Activated T-helper 1 cell treated with anti-CD3 and anti-CD28 coated beads, Interleukin-12 subunit alpha, Interleukin-12 subunit beta, Interleukin-2, Interleukin-4 antibody, amounts not matched to agents 30 ng/mL and 10 ng/mL and 1 ng/mL, durations not matched to agents 14 hours and 24 hours and 36 hours (primary cell): ENCODE measurements at places on chromosomes 6 and 20. TPM values are rescaled to one million over a fixed set of nuclear protein-coding genes. Genes with fewer than 3 reads are reported as not detected.
A peak's percentile ranks its signal among the peaks of the same experiment; 100 is the strongest.

Gene DTD1
- total RNA-seq = 37.7 and 44.0 TPM in 2 replicates

Gene RPS21
- total RNA-seq = 1,907 and 1,920 TPM in 2 replicates

- no peak for DNase-seq
- peaks cover 17% of the 10 kb centered on the region for H3K36me3 ChIP-seq
- no peak overlapping the region for H3K4me3 ChIP-seq
- no peak overlapping the region for H3K27ac ChIP-seq
- no peaks in the 10 kb centered on the region for H3K27me3 ChIP-seq
Observed at GRCh38 chr6:144728804-144729203, 443.7 kb downstream of the UTRN start.

Gene SLC4A11
- total RNA-seq = 3.2 and 3.3 TPM in 2 replicates

Gene CARMIL1
- total RNA-seq = 1.7 and 1.9 TPM in 2 replicates

Gene ETV7
- 0.47 and 0.88 TPM in 2 replicates for total RNA-seq

DNA sequence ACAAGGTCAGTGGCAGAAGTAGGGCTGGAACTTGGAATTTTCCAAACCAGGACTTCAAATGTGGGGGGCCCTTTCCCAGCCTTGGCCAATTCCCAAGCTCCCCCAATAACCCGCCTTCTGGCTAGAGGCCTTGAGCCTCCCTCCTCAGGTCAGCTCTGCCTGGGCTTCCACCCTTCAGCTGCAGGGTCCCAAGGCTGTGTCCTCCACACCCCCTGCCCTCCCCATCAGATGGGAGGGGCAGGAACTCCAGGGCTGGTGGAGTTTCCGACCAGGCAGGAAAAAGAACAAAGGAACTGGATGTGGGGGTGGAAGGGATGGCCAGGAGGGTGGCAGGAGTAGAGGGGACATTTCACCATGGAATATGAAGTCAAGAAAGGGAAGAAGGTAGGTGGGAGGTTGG is at the start of gene CCM2L:
CCM2L (plus strand) TSS at position 338 of the 400 bp plus-strand sequence; CDS start at position 355, 17 bp downstream.
- DNase-seq = no peak
- peaks cover 18% of the 10 kb centered on the region for H3K27me3 ChIP-seq
- H3K4me1 ChIP-seq = peaks cover 11% of the 10 kb centered on the region
- H3K27ac ChIP-seq = no peak within 1 kb of the TSS
- H3K4me3 ChIP-seq = no peak within 1 kb of the TSS

Gene SMIM26
- total RNA-seq = 54.9 and 57.9 TPM in 2 replicates

GRCh38 chr20:44597516-44597915 is 15.1 kb downstream of the PKIG start:
- no peak overlapping the region for H3K27ac ChIP-seq
- no peak overlapping the region for H3K4me3 ChIP-seq
- H3K27me3 ChIP-seq = no peaks in the 10 kb centered on the region
- DNase-seq = no peak

Gene MDFI
- total RNA-seq = not detected in 2 replicates

Gene PDYN
- total RNA-seq = not detected in 2 replicates

GRCh38 chr6:53359843-53360092 is 11.0 kb upstream of the ELOVL5 start:
- DNase-seq = no peak
- H3K4me1 ChIP-seq = peaks cover 50% of the 10 kb centered on the region
- H3K27ac ChIP-seq = peak overlapping the region; percentile 100
- peaks cover under 1% of the 10 kb centered on the region for H3K27me3 ChIP-seq
- peaks cover 2% of the 10 kb centered on the region for H3K36me3 ChIP-seq

- H3K4me1 ChIP-seq = no peaks in the 10 kb centered on the region
- H3K36me3 ChIP-seq = no peaks in the 10 kb centered on the region
- DNase-seq = no peak
- H3K27me3 ChIP-seq = no peaks in the 10 kb centered on the region
Observed at GRCh38 chr20:15406072-15406471, 1068.7 kb upstream of the FLRT3 start.

GRCh38 chr20:5155404-5155803 is 28.6 kb downstream of the CDS2 start:
- H3K36me3 ChIP-seq = peaks cover 5% of the 10 kb centered on the region
- no peak for DNase-seq
- H3K27ac ChIP-seq = no peak overlapping the region
- peaks cover 40% of the 10 kb centered on the region for H3K4me1 ChIP-seq
- no peak overlapping the region for H3K4me3 ChIP-seq

Gene C6orf58
- 0.16 TPM in 1 of 2 replicates, not detected in the other for total RNA-seq

GRCh38 chr20:35434085-35435005 is 3.7 kb downstream of the GDF5 start:
- no peak overlapping the region for H3K4me3 ChIP-seq
- H3K4me1 ChIP-seq = peaks cover under 1% of the 10 kb centered on the region
- no peaks in the 10 kb centered on the region for H3K27me3 ChIP-seq
- H3K27ac ChIP-seq = no peak overlapping the region
- no peaks in the 10 kb centered on the region for H3K36me3 ChIP-seq

GRCh38 chr6:168950858-168951214 is 302.8 kb downstream of the THBS2 start:
- no peaks in the 10 kb centered on the region for H3K27me3 ChIP-seq
- no peaks in the 10 kb centered on the region for H3K36me3 ChIP-seq

Gene NRSN1
- not detected in 2 replicates for total RNA-seq

DNA sequence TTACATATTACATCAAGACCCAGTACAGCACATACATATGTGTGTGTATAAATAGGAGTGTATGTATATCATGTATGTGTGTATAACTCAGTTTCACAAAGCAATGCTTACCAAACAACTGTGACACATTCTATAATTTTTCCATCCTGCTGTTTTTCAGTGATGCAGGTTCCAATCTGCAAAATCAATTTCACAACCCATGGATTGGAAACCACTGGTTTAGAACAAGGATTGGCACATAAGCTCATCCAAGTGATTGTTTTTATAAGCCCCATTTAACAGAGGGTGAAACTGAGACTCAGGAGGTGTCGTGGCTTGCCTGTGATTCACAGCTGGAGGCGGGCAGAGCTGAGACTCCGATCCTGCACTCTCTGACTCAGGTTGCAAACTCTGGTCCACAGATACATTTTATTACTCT is 158.2 kb downstream of the ZMYND8 start:
- peak overlapping the region; percentile 59 for H3K27ac ChIP-seq
- DNase-seq = no peak
- no peaks in the 10 kb centered on the region for H3K27me3 ChIP-seq
- peaks cover 16% of the 10 kb centered on the region for H3K4me1 ChIP-seq
- no peak overlapping the region for H3K4me3 ChIP-seq

GRCh38 chr6:162963861-162964260 is 236.1 kb downstream of the PACRG start:
- no peaks in the 10 kb centered on the region for H3K27me3 ChIP-seq
- no peak overlapping the region for H3K27ac ChIP-seq

Gene PTCRA
- not detected in 2 replicates for total RNA-seq

- no peak overlapping the region for H3K27ac ChIP-seq
- DNase-seq = no peak
- peaks cover 63% of the 10 kb centered on the region for H3K27me3 ChIP-seq
Observed at GRCh38 chr6:93416571-93417420, 2.6 kb downstream of the EPHA7 start.

DNA sequence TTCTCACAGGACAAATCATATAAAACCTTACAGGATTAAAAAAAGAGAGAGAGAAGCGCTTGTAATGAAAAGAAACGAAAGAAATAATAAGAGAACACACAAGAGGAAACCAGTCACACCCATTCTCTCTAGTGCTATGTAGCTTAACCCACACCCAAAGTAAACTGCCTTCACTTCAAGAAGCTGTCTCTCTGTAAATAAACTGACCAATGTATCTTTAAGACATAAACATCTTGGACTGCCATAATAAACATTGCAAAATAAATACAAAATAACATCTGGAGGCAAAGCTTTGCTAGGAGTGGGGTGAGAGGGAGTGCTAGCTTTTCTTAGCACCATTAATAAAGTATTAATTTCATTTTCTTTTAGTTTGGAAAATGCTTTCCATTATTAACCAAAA is 61.6 kb upstream of the RNF146 start:
- peaks cover 18% of the 10 kb centered on the region for H3K27me3 ChIP-seq
- no peak overlapping the region for H3K4me3 ChIP-seq
- H3K36me3 ChIP-seq = no peaks in the 10 kb centered on the region
- DNase-seq = no peak

GRCh38 chr6:50589751-50590470 is 123.4 kb upstream of the TFAP2D start:
- H3K27ac ChIP-seq = no peak overlapping the region
- no peaks in the 10 kb centered on the region for H3K36me3 ChIP-seq
- H3K4me3 ChIP-seq = no peak overlapping the region
- DNase-seq = no peak
- H3K27me3 ChIP-seq = no peaks in the 10 kb centered on the region

DNA sequence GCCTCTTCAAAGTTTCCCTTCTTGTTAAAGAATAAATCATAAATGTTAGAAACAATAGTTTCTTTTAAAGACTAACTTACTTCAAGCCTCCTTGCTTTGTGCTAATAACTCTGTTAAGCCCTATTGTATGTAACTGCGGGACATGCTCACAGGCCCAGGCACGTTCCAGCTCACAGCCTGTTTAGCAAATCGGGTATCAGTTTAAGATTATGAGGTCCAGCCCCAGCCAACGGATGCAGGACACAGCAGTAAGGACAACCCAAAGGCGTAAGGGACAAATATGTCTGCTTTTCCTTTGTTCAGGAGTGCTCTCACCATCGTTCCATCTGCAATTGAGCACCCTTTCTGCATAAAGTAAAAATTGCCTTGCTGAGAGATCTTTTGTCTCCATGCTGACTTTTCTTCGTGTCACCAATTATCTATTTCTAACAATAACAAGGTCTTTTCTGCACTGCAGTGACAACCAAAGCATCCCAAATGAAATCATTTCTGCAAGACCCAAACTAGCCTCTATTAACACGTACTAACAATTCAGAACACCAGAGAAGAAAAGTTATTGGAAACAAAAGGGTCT is 1.4 kb downstream of the C6orf52 start:
- peaks cover 19% of the 10 kb centered on the region for H3K36me3 ChIP-seq
- peaks cover 3% of the 10 kb centered on the region for H3K27me3 ChIP-seq
- peak overlapping the region; percentile 91 for H3K4me3 ChIP-seq
- peaks cover 36% of the 10 kb centered on the region for H3K4me1 ChIP-seq

Gene SLC22A16
- not detected in 2 replicates for total RNA-seq

- no peak for DNase-seq
- no peaks in the 10 kb centered on the region for H3K36me3 ChIP-seq
- no peak overlapping the region for H3K4me3 ChIP-seq
- H3K27ac ChIP-seq = no peak overlapping the region
Observed at GRCh38 chr6:78483553-78484197, 383.7 kb upstream of the IRAK1BP1 start.

DNA sequence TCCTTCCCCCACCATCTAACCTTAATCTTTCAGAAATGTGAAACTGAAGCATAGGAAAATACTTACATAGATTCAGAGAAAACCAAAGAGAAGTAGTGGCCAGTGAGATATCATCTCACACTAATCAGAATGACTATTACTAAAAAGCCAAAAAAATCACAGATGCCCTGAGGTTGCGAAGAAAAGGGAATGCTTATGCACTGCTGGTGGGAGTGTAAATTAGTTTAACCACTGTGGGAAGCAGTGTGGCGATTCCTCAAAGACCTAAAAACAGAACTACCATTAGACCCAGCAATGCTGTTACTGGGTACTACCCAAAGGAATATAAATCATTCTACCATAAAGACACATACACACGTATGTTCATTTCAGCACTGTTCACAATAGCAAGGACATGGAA is 9.2 kb upstream of the PREX1 start:
- DNase-seq = no peak
- peaks cover 10% of the 10 kb centered on the region for H3K4me1 ChIP-seq
- no peaks in the 10 kb centered on the region for H3K36me3 ChIP-seq
- no peak overlapping the region for H3K4me3 ChIP-seq

GRCh38 chr6:29747688-29748250 is 24.5 kb downstream of the HLA-F start:
- H3K4me3 ChIP-seq = peak overlapping the region; percentile 100
- H3K27me3 ChIP-seq = no peaks in the 10 kb centered on the region
- no peak for DNase-seq
- peaks cover 14% of the 10 kb centered on the region for H3K36me3 ChIP-seq

Gene ATXN1
- 107 and 109 TPM in 2 replicates for total RNA-seq

GRCh38 chr6:100731411-100731810 is 149.7 kb downstream of the ASCC3 start:
- H3K4me3 ChIP-seq = no peak overlapping the region
- H3K27me3 ChIP-seq = no peaks in the 10 kb centered on the region
- no peak for DNase-seq
- H3K27ac ChIP-seq = no peak overlapping the region
- no peaks in the 10 kb centered on the region for H3K4me1 ChIP-seq
- peaks cover 3% of the 10 kb centered on the region for H3K36me3 ChIP-seq

GRCh38 chr6:84263557-84263956 is 36.1 kb upstream of the CEP162 start:
- no peaks in the 10 kb centered on the region for H3K36me3 ChIP-seq
- H3K27me3 ChIP-seq = peaks cover 4% of the 10 kb centered on the region
- no peak overlapping the region for H3K27ac ChIP-seq
- no peaks in the 10 kb centered on the region for H3K4me1 ChIP-seq

Gene ITPR3
- total RNA-seq = 42.7 and 42.9 TPM in 2 replicates

- no peak overlapping the region for H3K27ac ChIP-seq
- no peaks in the 10 kb centered on the region for H3K36me3 ChIP-seq
- peaks cover 11% of the 10 kb centered on the region for H3K27me3 ChIP-seq
- no peak for DNase-seq
- H3K4me3 ChIP-seq = no peak overlapping the region
Observed at GRCh38 chr6:134854366-134854765, 95.5 kb downstream of the ALDH8A1 start.

- no peaks in the 10 kb centered on the region for H3K36me3 ChIP-seq
- H3K27ac ChIP-seq = peak overlapping the region; percentile 40
- no peak overlapping the region for H3K4me3 ChIP-seq
- peaks cover 16% of the 10 kb centered on the region for H3K27me3 ChIP-seq
- H3K4me1 ChIP-seq = no peaks in the 10 kb centered on the region
Observed at GRCh38 chr20:63180569-63181185, 35.3 kb downstream of the YTHDF1 start.

DNA sequence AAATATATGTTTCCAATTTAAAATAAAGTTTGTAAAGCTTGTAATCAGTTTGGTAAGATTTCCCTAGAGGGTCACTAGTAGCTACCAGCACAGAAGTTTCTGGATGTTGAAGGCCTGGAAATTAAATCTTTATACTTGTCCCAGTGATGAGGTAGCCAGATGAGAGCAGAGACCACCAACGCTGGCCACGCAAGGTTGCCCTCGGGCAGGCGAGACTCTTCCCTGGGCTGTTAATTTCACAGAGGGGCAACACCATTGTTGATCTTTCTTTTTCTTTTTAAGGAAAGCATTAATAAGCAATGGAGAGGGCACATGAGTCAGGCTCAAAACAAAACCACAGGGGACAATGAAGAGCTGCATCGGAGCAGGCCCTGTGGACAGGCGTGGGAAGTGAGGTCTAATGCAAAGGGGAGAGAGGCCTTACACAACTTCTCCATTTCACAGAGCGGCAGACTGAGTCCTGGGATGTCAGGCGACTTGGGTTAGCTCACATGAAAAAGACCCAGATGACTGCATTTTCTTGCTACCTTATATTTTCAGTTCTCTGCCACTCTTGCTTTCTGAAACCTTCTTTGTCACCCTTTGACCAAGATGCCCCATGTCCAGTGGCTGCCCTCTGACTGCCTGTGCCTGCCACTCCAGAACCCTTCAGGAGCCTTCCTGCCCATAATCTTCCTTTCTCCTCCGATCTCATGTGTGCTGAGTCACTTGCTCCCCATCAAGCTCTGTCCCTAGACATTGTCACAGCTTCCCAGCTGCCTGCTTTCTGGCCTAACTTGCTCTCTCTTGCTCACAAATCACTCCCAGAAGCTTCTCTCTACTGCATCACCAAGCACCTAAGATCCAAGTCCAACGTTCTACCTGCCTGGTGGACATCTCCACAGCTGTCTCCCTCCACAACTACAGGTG is 107.7 kb upstream of the CDYL start:
- H3K4me3 ChIP-seq = no peak overlapping the region
- H3K36me3 ChIP-seq = no peaks in the 10 kb centered on the region
- no peak overlapping the region for H3K27ac ChIP-seq
- no peaks in the 10 kb centered on the region for H3K4me1 ChIP-seq
